GOT3 (cell line): ENCODE measurements at places on chromosomes 7 and 10.

GRCh38 chr10:6044060-6044459 lies 18.1 kb downstream of the IL2RA start:
- no peak for DNase-seq

DNA sequence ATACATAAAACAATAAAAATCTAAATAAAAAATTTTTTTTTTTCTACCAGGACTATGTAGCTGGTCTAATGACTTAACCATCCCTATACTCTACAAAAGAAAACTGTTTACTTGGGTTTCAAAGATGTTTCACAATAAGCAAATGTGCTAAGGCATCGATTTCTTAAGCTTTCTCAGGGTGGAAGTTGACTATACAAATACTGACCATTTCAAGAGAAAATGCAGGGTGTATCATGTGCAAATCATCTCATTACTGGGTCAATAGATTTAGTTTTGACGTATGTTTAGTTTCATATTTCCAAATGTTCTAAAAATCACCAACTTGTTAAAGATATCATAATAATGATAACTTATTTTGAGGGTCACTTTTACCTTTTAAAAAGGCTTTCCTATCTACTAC lies 7.5 kb downstream of the NRP1 start:
- no peak for DNase-seq

DNA sequence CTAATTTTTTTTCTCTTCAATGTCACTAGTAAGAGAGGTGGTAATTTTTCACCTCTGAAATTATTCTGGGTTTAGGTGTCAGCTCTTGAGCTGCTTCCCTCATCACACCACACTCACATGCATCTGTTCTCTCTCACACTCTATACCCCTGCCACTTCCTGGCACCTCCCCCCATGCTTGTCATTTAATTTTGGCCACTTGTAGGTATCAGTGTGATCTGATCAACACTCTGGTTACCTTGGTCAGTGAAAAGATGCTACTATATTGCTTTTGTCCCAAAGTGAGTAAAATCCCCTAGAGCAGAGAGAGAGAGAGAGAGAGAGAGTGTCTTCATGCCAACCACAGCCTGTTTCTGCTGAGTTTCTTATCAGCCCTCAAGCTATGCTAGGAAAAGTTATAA lies 42.5 kb downstream of the STK17A start:
- DNase-seq, result no peak

DNA sequence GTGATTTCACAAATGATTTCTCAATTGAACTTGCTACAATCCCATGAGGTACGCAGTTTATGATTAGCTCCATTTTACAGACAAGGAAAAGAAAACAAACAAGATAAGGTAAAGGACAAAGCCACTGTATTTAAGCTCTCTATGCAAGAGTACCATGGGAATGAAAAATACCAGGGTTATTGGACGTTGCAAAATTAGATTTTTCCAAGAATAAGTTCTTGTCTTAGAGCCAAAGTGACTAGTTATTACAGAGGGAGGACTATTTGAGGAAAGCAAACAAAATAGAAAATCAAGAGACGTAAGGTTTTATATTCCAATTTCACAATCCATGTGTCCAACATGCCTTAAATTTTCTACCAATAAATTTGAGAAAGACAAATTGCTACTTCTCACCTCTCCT lies 97.9 kb upstream of the PTN start:
- DNase-seq, result no peak

- no peak for DNase-seq
Measured at GRCh38 chr7:12583176-12583575, 12.7 kb downstream of the SCIN start.
